Fibroblast of villous mesenchyme (primary cell): ENCODE measurements at places on chromosomes 7 and 10.
A peak's percentile ranks its signal among the peaks of the same experiment; 100 is the strongest.

- no peak for DNase-seq
Observed at GRCh38 chr7:33841031-33841430, 64.3 kb upstream of the BMPER start.

DNA sequence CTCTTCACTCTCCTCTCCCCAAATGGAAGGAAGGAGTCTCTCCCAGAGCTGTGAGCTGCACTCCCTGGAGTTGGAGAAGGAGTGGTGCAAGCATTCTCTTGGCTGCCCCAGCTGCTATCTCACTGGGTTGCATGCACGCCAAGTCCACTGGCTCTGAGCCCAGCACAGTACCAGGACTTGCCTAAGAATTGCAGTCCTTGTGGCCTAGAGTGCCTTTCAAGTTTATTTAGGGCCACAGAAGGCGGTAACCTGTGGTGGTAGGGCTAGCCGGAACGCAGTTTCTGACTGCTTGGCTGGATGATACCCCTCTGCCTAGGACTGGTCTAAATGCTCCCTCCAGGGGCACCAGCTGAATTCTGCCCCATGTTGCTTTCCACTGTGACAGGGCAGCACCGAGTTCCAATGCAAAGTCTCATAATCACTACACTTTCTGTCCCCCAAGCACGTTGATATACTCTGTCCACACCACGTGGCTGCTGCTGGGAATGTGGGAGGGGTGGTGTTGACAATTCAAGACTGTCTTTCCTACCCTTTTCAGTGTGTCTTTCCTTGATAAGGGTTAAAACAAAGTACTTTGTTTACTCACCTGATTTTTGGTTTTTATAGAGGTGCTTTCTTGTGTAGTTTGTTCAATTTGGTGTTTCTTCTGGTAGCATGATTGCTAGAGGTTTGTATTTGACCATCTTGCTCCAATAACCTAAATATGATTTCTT is 57.0 kb downstream of the PHTF2 start:
- peak; percentile 60 for DNase-seq

- no peak for DNase-seq
Observed at GRCh38 chr10:112539340-112539739, 92.3 kb downstream of the VTI1A start.

- DNase-seq, result no peak
Observed at GRCh38 chr7:66921918-66922486, 977 bp downstream of the TMEM248 start.

DNA sequence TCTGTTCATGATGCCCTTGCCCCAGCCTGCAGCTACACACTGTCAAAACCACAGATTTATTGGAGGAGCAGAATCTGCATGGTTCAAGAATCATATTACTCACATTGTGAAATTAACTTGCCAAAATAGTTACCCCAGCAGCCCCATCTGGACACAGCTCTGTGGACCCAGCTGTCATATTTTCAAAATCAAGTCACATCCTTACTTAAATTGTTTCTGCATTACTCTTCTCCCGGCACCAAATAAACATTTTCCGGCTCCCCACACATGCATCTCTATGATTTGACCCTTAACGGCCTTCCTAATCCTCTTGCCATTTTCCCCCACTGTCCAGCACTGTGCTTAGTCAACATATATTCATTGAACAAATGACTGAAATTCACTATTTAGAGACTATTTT is 43.8 kb upstream of the GPR26 start:
- DNase-seq, result no peak

DNA sequence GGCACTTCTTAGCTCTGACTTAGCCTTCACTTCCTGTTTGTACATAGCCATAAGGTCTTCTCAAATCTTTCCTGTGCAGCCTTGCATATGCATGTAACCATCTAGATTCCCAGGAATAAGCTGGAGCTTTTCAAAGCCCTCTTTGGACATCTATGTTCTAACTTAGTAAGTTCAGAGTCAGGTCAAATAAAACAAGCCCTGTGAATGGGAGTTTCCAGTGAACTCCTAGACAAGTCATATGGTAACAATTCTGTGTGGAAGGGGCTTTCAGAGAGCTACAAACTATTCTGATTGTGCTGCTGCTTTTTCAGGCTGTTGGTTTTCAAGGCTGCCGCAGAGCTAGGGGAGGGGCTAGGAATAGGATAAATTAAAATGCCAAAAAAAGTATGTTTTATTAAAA is 208.4 kb upstream of the AKR1E2 start:
- DNase-seq, result no peak

- no peak for DNase-seq
Observed at GRCh38 chr7:114519240-114519639, 104.6 kb downstream of the FOXP2 start.

DNA sequence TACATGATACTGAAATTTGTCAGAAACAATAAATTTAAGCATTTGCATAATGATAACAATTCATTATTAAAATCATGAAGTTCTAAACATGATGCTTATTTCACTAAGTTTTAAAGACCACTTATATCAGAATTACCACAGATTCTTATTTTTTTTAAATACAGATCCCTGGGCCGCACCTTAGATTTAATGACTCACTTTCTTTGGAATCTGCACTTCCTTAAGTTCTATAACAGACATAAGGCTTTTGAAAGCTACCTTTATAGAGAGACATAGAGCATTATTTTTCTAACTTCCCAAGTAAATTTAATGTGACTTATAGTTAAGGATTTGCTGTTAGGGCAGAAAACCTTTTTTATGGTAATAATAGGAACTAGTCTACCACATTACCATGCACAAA is 214.9 kb downstream of the IPMK start:
- no peak for DNase-seq

- DNase-seq, result no peak
Observed at GRCh38 chr7:158355456-158356065, 232.1 kb downstream of the PTPRN2 start.

DNA sequence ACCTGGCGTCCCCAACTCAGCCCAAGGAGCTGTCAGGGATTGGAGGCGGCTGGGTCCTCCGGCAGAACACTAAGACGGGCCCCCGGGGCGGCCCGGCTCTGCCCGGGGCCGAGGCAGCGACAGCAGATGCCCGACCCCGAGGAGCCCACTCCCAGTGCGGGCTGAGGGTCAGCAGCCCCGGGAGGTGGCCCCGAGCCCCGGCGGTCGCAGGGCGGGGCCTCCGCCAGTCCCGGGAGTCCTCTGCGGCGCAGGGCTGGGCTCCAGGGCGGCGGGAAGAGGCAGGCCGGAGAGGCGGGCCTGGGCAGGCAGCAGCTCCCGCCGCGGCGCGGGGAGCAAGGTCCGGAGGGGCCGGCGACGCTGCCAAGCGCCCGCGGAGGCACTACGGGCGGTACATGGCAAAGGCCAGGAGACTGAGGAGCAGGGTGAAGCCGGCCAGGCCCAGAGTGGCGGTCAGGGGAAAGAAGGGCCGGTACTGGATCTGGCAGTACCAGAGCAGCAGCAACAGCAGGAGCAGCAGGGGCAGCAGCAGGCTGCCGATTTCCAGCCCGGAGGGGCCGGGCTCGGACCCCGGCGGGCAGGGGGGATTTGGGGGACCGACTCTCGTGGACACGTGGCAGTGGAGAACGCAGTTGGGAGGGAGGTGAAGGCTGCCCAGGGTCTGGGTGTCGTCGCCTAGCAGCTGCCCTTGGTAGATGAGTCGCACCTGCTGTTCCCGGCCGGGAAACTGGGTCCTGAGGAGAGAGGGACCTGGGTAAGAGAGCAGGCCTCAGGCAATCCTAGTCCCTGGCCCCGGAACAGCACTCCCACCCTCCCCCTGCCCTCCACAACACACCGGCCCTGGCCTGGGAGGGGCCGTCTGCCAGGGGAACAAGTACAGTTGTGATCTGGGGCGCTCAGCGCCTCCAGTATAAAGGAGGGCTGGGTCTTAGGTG is 827 bp upstream of the FASTK start:
- DNase-seq, result peak; percentile 37

- DNase-seq, result no peak
Observed at GRCh38 chr10:11403116-11403515, 208.3 kb downstream of the USP6NL start.

DNA sequence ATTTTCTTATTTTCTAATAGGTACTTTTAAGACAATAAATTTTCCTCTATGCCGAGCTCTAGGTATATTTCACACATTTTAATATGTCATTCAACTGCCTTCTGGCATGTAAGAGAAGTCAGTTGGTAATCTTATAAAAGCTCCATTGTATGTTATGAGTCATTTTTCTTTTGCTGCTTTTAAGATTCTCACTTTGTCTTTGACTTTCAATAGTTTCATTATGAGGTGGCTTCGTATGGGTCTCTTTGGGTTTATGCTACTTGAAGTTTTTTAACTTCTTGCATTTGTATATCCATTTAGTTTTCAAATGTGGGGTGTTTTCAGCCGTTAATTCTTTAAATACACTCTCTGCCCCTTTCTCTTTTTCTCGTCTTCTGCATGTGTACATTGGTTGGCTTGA is 80.5 kb downstream of the ABCA13 start:
- DNase-seq, result no peak

- no peak for DNase-seq
Observed at GRCh38 chr10:31253237-31253636, 65.8 kb upstream of the ZEB1 start.

DNA sequence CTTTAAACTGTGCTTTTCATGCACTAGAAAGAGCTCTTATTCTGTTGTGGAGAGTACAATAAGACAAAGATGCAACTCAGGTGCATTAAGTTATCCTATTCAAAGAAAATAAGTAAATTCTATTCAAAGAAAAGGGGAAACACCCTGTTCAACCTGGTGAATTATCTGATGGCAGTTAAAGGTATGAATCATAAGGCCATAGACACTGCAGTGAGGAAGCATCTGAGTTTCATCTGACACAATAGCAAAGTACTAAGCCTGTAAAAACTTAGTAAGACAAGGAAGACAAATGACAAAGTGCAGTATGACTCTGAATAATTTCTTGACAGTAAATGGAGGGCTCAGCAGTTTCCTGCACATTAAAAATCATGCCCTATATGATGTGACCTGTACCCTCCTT is 91.0 kb upstream of the LRRTM3 start:
- no peak for DNase-seq

DNA sequence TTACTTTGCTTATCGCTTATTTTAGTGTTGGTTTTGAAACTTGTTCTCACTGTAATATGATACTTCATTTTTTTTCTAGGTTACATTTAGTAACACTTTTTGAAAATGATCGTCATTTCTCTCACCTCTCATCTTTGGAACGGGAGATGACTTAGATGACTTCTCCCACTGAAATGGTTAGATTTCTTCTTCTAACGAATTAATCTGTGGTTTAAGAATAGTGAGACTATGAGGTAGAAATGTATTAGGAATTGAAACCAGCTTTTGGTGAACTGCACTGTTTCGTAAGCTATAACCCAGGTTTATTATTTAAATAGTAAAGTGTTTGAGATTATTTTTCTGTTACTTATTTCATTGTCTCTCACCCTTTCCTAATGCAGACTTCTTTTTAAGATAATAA is 93.7 kb downstream of the PRR15 start:
- no peak for DNase-seq

GRCh38 chr7:139034855-139035585 is 822 bp downstream of the ZC3HAV1L start:
- peak; percentile 49 for DNase-seq

- no peak for DNase-seq
Observed at GRCh38 chr7:112398534-112398933, 51.7 kb upstream of the IFRD1 start.

GRCh38 chr10:29841724-29842649 is 207.2 kb upstream of the SVIL start:
- peak; percentile 31 for DNase-seq

GRCh38 chr7:106418094-106418493 is 133.3 kb upstream of the NAMPT start:
- peak; percentile 90 for DNase-seq

DNA sequence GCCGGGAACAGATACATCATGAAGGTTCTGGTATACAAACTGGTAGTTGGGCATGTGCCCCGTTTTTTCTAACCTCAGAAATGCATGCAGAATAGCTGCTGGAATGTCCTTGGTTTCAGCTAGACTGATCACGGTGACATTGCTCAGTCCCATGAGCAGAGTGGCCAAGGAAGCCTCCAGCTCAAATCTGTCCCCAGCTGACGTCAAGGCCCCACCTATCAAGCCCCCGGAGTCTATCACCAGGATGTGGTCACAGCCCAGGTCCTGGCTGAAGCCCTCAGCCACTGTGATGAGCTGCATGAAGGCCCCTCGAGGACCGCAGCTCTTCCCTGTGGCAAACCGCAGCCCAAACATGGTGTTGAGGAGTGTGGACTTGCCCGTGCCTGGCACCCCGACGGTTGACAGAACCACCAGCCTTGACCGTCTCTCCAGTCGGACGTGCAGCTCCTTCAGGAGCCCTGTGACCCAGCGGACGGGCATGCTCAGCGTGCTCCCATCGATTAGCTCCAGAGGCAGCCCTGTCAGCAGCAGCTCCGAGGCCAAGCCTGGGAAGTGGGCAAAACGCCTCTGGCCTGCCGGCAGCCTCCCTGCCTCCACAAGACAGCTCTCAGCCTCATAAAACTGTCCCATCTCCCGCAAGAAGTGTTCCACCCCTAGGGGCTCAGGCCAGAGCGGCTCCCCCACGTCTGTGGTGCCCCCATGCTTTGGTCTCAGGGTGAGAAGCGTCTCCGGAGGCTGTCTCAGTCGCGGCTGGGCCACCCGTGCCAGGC is 7.8 kb upstream of the MRPS24 start:
- DNase-seq, result no peak

GRCh38 chr7:93636276-93636675 is 61.8 kb upstream of the CALCR start:
- no peak for DNase-seq
